WERI-Rb-1 (cell line): ENCODE measurements at places on chromosomes 2 and 18.

DNA sequence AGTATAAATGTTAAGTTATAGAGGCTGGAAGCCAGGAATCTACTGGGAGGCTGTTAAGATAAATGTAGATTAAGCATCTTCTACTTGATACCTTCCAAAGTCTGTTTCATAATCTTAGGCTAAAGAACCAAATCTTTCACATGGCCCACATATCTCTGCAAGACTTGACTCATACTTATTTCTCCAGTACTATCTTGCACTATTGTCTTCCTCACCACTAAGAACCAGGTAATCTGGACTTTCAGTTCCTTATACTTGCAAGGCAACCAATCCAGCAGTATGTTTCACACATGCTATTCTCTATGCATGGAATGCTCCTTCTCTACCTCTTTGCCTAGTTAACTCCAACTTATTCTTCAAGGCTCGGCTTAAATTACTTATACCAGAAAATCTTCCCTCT, 62.2 kb downstream of the RBMS1 start:
- DNase-seq, result no peak

DNA sequence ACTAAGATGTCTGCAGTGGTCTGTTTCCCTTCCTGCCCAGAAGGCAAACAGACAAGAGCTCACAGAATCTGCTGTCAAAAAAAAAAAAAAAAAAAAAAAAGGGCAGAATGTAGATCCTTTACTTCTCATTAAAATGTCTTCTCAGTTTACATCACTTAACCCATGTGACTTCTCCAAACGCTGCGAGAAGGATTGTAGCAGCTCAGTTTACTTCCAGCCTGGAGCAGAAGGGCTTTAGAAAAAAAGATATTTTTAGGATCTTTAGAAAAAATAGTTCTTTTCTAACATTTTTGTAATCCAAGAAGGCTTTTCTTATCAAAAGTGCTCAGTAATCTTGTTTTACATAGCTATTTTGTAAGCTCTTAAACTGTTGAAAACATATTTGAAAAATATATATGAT, 425.4 kb downstream of the CNTNAP5 start:
- no peak for DNase-seq

DNA sequence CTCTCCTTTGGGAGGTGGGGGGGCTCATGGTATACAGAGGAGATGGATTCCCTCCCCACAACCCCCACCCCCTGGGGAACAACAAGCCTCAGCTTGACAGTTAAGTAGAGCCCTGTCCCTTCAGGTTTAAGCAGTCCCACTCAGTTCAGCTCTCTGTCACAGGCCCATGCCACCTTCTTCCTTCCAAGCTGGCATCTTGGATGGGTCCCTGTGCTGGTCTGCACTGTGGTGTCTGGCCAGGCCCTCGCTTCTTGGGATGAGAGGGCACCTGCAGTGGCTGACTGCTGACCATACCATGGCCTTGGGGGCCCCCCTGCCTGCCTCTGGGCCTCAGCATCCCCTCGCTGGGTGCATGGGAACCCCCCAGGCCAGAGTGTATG, 20.4 kb upstream of the GPR17 start:
- no peak for DNase-seq

DNA sequence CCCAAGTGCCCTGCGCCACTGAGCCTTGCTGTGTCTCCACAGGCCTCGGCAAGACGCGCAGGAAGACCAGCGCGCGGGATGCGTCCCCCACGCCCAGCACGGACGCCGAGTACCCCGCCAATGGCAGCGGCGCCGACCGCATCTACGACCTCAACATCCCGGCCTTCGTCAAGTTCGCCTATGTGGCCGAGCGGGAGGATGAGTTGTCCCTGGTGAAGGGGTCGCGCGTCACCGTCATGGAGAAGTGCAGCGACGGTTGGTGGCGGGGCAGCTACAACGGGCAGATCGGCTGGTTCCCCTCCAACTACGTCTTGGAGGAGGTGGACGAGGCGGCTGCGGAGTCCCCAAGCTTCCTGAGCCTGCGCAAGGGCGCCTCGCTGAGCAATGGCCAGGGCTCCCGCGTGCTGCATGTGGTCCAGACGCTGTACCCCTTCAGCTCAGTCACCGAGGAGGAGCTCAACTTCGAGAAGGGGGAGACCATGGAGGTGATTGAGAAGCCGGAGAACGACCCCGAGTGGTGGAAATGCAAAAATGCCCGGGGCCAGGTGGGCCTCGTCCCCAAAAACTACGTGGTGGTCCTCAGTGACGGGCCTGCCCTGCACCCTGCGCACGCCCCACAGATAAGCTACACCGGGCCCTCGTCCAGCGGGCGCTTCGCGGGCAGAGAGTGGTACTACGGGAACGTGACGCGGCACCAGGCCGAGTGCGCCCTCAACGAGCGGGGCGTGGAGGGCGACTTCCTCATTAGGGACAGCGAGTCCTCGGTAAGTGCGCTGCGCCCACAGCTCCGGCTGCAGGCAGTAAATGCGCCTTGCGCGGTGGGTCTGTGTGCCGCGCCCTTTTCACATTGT, 136.8 kb downstream of the NCK2 start:
- no peak for DNase-seq

GRCh38 chr18:45724601-45725000, 620 bp downstream of the SLC14A1 start:
- DNase-seq, result no peak

DNA sequence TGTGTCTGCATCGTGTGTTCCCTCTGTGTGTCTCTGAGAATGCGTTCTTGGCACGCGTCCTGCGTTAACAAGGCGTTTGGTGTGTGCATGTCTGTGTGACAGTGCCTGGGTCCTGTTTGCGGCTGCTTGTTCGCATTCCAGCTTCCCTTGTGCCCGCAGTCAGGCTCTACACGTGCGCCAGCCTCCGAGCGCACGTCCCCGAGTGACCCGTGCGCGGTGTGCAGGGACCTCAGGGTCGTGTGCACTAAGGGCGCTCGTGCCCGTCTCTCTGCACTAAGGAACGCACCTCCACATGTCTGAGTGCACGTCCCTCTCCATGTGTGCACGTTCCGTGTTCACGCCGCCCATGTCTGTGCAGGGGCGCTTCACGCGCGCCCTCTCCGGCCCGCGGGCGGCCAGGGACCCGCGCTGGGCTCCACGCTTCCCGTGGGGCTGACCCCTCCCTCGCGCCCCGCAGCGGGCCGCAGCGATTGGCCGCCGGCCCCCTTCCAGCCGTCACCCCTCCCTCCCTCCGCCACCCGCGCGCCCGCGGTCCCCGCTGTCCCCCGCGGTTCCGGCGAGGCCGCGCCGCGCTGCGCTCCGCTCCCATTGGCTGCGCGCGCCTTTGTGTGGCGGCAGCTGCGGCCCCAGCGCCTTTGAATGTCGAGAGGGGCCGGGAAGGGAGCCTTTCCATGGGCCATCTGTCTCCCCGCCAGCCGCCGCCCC, 229.4 kb downstream of the HAUS1 start:
- peak; percentile 85 for DNase-seq

GRCh38 chr2:47041063-47041462, 114.0 kb downstream of the STPG4 start:
- DNase-seq, result no peak

DNA sequence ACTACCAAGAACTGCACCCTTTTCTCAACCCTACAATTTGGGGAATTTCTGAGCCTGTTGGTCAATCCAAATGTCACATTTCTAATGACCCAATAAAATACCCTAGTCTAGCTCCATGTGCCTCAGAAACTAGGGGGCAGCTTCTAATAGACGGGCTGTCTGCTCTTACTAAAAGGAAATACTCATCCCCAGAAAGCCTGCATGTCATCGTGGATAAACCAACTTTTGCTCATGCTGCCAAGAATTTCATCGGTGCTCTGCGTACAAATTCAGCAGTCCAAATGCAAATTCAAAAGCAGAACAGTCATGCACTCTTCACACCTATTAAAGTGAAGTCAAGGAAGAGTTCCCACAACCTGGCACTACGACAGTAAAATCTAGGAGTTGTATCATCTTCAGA, 377.3 kb downstream of the LNPK start:
- no peak for DNase-seq

DNA sequence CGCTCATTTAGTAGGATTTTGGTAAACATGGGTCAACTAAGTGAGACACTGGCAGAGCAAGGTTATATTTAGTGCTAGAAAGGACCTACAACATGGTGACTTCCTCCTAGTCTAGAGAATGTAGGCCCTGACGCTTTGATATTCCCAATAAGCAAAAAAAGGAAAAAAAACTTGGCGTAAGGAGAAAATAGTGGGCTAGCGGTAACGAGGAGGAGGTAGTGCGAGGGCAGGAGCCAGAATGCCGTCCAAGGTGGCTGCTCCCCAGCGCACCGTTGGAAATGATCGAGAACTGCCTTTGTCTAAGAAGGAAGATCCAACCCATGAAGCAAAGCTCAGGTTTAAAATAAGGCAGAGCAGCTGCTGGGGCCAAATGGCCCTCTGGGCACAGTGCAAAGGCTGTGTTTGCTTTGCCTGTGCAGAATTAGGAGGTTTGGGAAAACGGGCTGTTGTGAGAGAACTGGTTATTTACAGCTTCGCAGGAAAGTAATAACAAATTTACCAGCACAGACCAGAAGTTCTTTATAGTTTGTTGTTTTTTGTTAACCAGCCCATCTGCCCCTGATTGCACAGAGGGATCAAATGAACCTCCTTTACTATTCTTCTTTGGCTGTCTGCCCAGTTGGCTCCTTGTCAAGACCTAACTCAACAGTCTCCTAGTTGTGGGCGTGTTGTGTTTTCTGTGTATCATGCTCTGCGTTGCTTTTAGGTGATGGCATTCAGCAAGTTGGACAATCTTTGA, 86.6 kb downstream of the ITGB1BP1 start:
- no peak for DNase-seq

- no peak for DNase-seq
These were observed 126.2 kb downstream of the FSHR start for GRCh38 chr2:49028101-49028500.

GRCh38 chr2:84373391-84373790, 85.7 kb downstream of the SUCLG1 start:
- no peak for DNase-seq

GRCh38 chr2:180077295-180077906, 70.3 kb upstream of the CWC22 start:
- no peak for DNase-seq

GRCh38 chr18:77223653-77224052, 26.0 kb upstream of the GALR1 start:
- DNase-seq, result no peak

- DNase-seq, result peak; percentile 64
These were observed 546 bp downstream of the CHPF start for GRCh38 chr2:219542931-219543595.

- DNase-seq, result no peak
These were observed 145.9 kb downstream of the CALCRL start for GRCh38 chr2:187302116-187302515.

DNA sequence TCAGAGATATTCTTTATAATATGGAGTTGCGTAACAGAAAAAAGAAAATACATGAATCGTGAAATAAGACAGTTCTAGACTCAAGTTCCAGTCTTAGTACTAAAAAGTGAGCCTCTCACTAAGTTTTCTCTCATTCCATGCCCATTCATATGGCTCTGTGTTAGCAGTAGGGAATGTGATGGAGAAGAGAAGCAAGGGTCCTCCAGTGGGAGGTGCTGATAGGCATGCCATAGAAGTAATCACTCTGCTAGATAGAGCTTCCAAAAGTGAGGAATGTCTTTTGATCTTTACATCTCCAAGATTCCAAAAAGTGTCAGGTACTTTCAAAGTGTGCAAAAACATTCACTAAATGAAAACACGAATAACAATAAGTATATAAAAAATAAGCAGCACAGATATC, 678.4 kb downstream of the DCDC2C start:
- no peak for DNase-seq

DNA sequence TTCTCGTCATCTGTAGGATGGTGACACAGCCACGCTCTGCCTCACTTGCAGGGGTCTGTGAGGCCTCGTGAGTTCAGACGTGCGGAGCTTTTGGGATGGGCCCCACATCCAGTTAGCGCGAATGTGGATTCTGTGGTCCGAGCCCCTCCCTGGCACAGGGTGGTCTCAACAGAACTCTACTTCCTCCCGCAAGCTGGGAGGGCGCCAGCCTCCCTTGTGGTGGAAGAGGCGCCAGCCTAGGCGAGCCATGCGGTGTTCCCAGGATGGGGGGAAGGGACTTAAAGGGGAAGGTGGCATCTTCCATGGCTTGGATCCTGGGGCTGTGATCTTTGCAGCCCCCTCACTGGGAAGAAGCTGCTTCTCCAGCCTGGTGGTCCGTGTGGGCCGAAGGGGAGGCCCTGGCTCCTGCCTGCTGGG, 1.4 kb downstream of the SNORC start:
- DNase-seq, result no peak

- DNase-seq, result no peak
These were observed 29.0 kb upstream of the CFAP36 start for GRCh38 chr2:55490554-55490953.

- DNase-seq, result no peak
These were observed 34.5 kb downstream of the MTERF4 start for GRCh38 chr2:241067501-241068135.

DNA sequence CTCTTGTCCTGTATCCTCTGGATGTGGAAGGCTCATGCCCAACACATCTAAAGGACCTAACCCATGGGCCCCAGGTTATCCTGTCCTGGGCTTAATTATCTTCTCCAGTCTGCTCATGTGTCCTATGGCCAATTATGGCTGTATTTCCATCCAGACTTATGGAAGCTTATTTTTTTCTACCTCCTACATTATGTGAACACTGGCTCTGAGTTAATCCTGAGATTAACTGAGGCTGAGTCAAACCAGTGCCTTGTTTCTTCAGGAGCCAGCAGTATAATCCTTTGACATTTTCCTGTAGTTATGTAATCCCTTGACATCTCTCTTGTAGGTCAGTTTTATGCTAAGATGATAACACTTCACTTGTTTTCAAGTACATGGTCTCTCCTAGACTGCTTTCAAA, 213.6 kb downstream of the PMAIP1 start:
- peak; percentile 41 for DNase-seq

DNA sequence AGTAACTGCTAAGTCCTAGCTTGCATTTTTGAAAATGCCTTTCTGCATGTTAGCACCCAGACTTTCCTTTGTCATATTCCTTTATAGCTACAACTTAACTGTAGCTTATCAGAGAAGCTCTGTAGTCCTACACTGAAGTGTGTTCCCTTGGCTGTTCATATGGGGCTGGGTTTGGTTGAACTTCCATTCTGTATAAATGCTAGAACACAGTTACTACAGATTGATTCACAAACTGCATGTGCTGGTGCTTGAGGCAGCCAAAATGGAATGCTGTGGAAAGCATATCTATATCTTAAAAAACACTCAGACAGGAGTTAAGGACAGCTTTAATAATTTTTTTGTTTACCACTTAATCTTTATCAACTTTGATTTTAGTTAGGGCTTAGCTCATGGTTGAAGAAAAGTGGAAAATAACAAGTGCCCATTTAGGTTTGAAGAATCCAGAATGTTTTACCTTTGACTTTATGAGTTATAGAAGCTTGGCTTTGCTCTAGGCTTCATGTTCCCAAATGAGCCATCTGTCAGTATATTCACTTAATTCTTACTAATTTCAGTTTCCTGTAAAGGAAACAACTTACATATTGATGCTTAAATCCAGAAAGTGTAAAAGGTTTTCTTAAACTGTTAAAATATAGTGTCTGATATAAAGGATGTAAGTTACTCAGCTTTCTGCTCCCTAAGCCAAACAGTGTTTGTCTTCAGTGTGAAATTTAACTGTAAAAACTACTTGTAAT, 148.9 kb downstream of the AGPS start:
- DNase-seq, result no peak

GRCh38 chr18:9177031-9177430, 40.5 kb downstream of the ANKRD12 start:
- DNase-seq, result no peak

GRCh38 chr2:136994793-136995192, 229.4 kb downstream of the THSD7B start:
- DNase-seq, result no peak

- no peak for DNase-seq
These were observed 74.0 kb downstream of the CERS6 start for GRCh38 chr2:168529900-168530561.
